ENCODE measurements at places on chromosomes 3 and 15.

- DNase-seq, result no peak
Observed at GRCh38 chr15:80507131-80507530, 102.9 kb downstream of the ARNT2 start.

DNA sequence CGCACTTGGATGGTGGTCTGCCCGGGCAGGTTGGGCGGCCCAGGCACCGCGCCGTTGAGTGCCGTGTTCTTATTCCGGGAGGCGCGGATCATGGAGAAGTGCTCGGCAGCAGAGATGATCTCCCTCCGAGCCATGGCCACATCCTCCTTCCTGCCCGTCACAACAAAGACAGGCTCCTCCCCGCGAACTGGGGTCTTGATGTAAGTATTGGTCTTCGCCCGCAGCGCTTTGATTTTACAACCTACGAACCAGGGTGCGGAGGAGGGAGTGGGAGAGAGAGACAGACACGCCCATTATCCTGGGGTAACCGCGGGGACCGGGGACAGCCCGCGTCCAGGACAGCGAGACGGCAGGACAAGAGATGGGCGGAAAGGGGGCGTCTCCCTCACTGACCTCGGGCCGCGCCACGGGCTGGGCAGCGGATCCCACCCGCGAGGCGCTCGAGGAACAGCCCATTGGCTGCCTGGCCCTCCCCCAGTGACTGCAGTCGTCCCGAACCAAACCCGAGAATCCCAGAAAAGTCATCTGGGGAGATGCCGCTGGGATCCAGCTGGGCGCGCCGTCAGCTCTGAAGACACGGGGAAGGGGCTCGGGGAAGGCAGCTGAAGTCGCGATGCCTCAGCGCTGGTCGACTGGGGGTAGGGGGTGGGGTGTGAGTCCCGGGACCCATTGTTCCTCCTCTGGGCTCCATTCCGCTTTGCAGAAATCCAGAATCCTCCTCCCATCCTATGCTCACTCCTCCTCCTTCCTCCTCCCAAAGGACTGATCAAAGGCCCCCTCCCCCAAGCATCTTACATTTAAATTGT lies 1.2 kb downstream of the MEX3B start:
- DNase-seq, result no peak

GRCh38 chr3:111904376-111905241 lies 45.5 kb downstream of the PHLDB2 start:
- DNase-seq, result no peak

- DNase-seq, result no peak
Observed at GRCh38 chr3:16365491-16366128, 100.6 kb downstream of the OXNAD1 start.

GRCh38 chr3:136141291-136141785 lies 54.8 kb downstream of the MSL2 start:
- no peak for DNase-seq

GRCh38 chr3:31226346-31226745 lies 306.4 kb upstream of the STT3B start:
- no peak for DNase-seq

DNA sequence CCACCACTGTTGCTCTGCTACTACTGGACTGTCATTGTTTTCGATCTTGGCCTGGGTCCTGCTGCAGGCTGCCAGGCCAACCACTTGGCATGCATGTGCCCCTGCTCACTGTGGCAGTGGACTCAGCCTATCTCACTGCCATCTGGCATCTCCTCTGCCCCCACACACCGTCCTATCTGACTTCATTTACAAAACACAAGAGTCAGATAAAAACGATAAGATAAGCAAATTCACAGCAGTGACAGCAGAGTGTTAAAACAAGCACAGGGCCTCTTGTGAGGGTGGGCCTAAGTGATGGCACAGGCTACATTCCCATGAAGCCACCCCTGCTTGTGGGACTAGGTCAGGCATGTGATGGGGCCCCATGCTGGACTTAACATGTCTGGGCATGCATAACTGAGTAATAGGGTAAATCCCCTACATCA lies 68.1 kb downstream of the CRYGS start:
- no peak for DNase-seq

GRCh38 chr15:70492240-70493177 lies 270.8 kb downstream of the UACA start:
- no peak for DNase-seq

GRCh38 chr3:184337981-184338380 lies 581 bp downstream of the FAM131A start:
- no peak for DNase-seq

DNA sequence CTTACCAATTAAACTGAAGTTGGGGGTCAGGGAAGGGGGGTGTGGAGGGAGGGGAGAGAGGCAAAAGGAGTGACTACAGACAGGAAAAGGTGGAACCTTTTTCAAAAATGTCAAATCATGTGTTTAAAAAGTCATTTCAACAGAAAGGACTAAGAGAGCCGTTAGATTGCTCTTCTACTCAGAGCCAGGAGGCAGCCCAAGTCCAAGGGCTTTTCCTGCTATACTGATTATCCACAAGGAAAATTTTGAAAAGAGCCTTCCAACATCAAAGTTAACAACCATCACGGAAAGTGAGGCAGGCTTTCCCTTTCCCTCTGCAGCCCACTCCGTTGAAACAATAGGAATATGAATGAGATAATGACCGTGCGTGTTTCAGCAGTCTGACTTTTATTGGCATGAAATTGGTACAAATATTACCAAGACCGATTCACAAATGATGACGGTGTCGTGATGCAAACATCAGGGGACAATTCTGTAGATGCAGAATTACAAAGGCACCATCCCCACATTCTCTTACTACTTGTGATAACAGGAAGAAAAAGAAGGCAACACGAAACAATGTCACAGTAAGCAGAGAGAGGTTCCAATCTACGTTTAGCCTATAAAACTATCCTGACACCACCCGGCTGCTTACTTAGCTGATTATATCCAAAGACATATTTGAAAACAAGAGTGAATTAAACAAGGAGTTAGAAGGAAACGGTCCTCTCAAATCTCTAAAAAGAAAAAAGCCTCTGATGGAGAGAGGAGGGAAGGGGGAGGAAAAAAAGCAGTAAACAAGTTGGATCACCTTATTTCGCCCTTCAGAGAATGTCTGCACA lies 453.7 kb downstream of the FOXP1 start:
- peak; percentile 57 for DNase-seq
